OCI-LY7 (cell line): ENCODE measurements at places on chromosomes 5 and 9. TPM values are rescaled to one million over a fixed set of nuclear protein-coding genes. Genes with fewer than 3 reads are reported as not detected.

DNA sequence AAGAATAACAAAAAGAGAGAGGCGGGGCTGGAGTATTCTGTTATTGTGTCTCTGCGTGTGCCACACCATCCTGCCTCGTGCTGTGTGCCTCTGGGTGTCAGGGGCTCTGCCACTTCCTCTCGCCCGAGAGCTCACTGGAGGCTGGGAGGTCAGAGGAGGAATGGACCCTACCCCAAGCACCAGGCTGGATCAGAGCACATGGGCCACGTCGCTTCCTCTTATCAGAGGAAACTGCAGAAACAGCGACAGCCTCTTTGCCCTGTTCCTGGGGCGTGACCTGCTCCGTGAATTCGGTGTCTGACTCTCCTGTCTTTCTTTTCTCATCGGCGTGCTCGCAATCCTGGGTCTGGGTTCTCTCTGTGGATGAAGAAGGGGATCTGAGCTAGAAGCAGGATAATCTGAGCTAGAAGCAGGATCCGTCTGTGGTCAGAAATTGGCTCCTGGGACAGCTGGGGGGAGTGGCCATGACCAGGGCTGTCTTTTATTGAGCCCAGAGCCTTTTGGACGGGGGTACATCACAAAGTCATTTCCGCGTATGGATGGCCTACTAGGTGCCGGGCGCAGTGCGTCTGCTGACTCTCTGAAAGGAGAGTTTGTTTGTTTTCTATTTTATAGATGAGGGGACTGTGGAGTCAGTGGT lies 150.3 kb upstream of the COL5A1 start:
- DNase-seq, result no peak

- DNase-seq, result peak; percentile 84
Measured at GRCh38 chr5:176629853-176630680, at the start of the genes EIF4E1B and SNCB. Gene EIF4E1B (plus strand): TSS chr5:176630675. CDS start chr5:176642788, 12,113 bp downstream. Gene SNCB (minus strand): TSS chr5:176630534. CDS start chr5:176629654, 880 bp downstream.

GRCh38 chr5:171312129-171312974 lies 3.3 kb downstream of the TLX3 start:
- DNase-seq, result no peak

- DNase-seq, result no peak
Measured at GRCh38 chr5:51621156-51621555, 237.9 kb downstream of the ISL1 start.

GRCh38 chr5:139457653-139458306 lies 4.8 kb downstream of the ECSCR start:
- no peak for DNase-seq

Gene ADCY2
- not detected in 2 replicates for total RNA-seq

- no peak for DNase-seq
Measured at GRCh38 chr5:136032564-136032963, 3.8 kb downstream of the TGFBI start.

- no peak for DNase-seq
Measured at GRCh38 chr5:118698774-118699173, 289.6 kb downstream of the DTWD2 start.

- no peak for DNase-seq
Measured at GRCh38 chr9:126986506-126986951, 71.9 kb downstream of the RALGPS1 start.

Gene INSL4
- not detected in 2 replicates for total RNA-seq

Gene IFNB1
- total RNA-seq, result not detected in 2 replicates

Gene SCAMP1
- 38.6 and 41.1 TPM in 2 replicates for total RNA-seq

GRCh38 chr5:34591723-34592122 lies 64.4 kb upstream of the RAI14 start:
- DNase-seq, result no peak

- DNase-seq, result no peak
Measured at GRCh38 chr9:104766025-104766424, 2.1 kb downstream of the NIPSNAP3B start.

DNA sequence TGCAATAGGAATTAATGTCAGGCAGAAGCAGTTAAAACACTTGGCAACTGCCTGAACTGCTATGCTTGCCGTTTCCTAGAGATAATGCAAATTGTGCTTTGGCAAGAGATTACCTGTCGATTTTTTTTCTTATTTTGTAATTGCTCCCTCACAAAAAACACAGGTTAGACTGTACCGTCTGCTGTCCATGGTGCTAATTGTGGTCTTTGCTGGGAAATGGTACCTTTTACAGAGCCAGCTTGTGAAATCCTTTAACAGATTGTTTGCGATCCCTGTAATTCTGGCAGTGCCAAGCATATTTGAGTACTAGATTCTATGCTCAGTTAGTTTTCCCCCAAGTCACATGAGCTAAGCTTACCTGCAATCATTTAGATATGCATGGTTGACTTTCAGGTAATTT lies 2125.8 kb upstream of the WWC1 start:
- no peak for DNase-seq

DNA sequence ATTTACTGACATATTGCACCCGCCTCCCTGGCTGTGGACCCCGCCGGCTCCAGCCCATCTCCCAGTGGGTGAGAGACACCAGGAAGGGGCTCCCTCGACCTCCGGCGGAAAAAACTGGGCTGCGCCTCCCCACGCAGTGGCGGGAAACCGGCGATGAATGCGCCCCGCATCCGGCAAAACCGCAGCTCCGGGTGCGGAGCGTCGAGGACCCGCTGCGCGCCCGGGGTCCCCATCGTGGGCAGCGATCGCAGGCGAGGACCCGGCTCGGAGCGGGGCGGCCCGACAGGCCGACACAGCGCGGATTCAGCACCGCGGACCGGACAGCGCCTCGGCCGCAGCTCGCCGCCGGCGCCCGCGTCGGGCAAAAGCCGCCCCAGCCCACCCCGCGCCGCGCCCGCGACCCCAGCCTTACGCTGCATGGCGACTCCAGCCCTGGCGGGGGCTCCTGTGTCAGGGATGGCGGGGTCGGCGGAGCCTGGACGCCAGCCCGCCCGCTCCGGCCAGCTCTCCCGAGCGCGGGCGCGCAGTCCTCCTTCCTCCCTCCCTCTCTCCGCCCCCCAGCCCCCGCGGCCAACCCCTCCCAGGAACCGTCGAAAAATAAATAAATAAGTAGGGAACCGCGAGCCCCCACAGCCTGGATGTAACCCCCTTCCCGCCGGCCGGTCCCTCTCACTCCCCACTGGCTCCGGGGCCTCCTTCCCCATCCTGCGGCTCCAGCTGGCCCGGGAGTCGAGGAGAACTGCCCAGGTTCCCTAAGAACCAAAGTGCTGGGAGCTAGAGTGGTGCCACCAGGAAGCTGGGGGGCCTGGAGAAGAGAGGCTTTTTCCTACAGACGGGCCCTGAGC lies 3.1 kb downstream of the LHX3 start:
- no peak for DNase-seq

GRCh38 chr5:95631991-95632675 lies 12.2 kb downstream of the GPR150 start:
- peak; percentile 68 for DNase-seq

Gene TMC1
- not detected in 2 replicates for total RNA-seq

DNA sequence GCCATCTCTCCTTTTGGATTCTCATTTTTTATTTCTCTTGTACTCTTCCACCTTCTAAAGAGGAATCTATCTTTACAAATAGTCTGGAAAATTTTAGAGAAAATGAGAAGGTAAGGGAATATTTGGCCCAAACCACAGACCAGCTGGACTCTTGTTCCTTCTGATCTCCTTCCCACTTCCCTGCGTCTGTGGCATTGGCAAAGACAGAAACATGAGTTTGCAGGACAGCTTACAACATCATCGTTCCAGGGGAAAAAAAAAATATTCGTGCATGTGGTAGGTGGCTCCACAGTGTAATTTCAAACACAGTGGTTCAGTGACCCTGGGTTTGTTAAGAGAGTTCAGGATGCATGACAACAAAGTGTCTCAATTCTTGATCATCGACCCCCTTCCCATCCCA lies 755.0 kb downstream of the DNAH5 start:
- DNase-seq, result no peak

DNA sequence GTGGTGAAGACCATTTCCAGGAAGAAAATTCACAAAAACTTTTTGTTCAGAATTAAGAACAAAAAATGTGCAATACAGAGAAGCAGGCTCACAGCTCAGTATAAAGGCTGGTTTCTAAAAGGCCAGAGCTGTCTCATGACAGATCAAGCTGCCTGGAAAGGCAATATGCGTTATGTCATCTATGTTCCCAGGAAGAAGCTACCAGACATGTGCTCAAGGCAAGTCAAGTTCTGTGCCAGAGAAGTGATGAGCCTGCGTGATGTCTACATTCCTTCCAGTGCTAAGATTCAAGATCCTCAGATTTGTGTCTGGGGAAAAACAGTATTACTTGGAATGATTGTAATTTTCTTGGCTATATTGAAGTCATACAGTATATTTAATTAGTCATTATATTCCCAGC lies 104.3 kb downstream of the PDE4D start:
- DNase-seq, result no peak

DNA sequence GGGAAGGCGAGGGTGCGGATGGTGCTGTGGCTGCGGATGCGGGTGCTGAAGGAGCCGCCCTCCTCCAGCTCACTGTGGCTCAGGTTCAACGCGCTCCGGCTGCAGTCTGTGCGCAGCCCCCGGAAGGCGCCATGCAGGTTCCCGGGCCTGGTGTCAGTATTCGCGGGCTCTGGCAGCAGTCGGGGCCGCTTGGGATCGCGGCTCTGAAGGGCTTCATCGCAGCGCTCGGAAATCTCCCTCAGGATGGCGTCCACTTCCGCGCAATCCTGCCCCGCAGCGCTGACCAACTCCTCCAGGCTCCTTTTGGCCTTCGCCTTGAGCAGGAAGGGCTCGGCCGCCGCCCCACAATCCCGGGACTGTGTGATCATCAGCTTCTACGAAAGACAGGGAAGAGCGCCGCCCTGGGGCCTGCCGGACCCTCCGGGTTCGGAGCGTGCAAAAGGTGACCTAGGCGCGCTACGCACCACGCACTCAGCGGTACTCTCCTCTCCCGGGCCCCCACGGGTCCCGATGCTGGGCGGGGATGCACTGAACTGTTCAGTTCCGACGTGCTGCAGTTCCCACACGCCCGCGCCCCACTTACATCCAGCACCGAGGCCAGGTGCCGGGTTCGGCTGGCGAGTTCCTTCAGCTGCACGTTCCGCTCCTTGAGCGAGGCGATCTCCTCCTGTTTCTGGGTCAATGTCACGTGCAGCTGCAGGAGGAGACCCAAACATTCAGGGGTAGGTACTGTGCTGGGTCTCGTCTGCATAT lies 6.5 kb downstream of the MCIDAS start:
- DNase-seq, result no peak

Gene DDX4
- not detected in 2 replicates for total RNA-seq

DNA sequence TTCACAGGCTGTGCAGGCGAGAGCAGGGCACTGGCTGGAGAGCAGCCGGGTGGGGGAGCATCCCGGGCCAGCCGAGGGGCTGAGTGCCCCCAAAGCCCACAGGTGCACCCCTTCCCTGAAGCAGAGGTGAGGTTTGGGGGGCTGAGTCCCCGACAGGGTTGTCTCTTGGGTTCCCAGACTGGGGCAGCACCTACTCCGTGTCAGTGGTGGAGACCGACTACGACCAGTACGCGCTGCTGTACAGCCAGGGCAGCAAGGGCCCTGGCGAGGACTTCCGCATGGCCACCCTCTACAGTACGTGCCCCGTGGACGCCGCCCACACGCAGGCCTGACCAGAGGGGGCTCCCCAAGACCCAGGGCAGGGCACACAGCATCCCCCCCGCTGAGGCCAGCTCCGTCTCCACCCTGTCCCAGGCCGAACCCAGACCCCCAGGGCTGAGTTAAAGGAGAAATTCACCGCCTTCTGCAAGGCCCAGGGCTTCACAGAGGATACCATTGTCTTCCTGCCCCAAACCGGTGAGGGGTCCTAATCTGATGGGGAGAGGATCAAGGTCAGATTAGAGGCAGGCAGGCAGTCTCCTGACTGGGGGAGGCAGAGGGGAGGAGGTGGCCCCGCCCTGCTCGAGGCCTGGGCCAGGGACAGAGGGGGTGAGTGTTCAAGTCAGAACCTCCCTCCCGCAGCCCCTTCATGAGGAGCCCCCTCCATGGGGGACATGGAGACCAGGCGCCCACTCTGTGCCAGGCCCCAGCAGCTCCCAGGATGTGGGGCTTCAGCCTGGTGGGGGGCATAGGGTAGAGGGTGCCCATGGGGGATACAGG lies 2.7 kb downstream of the PTGDS start:
- DNase-seq, result no peak

GRCh38 chr5:116992681-116993080 lies 418.1 kb upstream of the SEMA6A start:
- DNase-seq, result no peak

DNA sequence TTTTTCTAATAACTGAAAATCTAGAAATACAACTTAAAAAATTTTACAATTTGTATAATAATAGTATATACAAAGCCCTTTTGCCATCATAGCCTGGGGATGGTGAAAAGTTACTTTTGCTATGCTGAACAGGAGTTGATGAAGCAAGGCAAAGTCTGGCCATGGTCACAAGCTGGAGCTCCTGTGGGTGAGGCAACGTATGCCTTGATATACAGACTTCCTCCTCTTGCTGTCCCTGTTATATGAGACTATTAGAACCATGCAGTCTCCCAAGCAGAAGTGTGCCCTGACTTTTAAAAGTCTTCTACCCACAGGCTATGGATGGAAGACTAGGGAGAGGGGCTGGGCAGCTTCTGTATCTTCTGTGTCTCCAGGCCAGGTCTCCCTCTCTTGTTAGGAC lies 15.7 kb downstream of the FAM151B start:
- DNase-seq, result no peak

- no peak for DNase-seq
Measured at GRCh38 chr5:103569313-103570060, 6.9 kb upstream of the NUDT12 start.

DNA sequence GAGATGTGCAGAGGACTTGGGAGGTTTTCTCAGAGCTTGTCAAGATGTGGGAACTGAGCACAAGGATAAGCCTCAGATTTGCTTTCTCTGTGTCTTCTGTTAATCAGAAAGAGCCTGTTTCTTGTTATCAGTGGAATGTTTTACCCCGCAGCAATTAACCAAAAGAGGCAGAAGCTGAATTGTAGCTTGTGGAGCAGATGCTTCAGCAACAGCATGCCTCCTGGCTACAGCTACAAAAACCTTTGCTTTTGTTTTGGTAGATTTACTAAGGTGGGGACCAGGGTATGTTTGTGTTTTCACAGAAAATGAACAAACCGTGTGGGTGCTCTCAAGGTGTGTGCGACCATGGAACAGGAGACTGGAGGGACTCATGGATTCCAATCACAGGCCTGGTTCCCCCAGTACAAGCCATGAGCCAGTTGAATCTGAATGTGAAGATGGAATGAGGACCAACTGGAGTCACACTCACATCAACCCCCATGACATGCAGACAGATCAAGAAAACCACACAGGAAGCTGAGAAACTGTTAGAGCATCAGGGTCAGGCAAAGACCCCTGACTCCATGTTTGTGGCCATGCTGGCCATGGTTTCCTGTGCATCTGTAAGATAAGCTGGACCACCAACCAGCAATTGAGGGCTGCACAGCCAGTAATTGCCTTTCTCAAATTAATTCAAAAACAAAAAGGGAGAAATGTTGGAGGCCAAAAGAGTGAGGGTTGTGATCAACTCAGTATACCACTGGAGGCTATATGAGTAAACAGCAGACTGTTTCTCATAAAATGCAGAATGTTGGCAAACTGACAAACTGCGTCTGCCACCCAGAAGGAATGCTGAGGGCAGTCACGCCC lies 6.9 kb downstream of the UGT3A2 start:
- no peak for DNase-seq
